H1 (cell line): ENCODE measurements at places on chromosomes 1 and 21. TPM values are rescaled to one million over a fixed set of nuclear protein-coding genes. Genes with fewer than 3 reads are reported as not detected.

Gene SLC45A3
- total RNA-seq = 12.5 and 13.0 TPM in 2 replicates

Gene IPO9
- 122 and 124 TPM in 2 replicates for total RNA-seq

Gene RGS5
- total RNA-seq = 96.3 and 103 TPM in 2 replicates

Gene RPF1
- 41.8 and 42.4 TPM in 2 replicates for total RNA-seq

DNA sequence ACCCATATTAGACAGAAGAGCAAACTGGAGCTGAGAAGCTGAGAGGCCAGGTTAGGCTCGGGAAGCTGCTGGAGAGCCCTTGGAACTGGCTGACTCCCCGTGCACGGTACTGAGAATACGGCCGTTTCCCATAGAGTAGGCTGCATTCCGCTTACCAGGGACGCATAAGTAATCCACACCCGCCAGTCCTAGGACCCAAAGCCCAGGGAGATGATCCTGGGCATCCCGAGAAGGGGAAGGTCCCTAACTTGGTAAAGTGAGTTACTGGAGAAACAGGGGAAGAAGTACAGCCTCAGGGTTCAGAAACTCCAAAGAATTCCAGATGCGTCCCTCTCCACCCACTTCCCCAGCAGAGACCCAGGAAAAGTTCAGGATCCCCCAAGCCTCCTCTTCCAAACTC, 1.3 kb downstream of the LRRC38 start:
- DNase-seq = no peak

- DNase-seq = peak; percentile 13
Measured at GRCh38 chr1:41617336-41617735, 132.9 kb upstream of the EDN2 start.

DNA sequence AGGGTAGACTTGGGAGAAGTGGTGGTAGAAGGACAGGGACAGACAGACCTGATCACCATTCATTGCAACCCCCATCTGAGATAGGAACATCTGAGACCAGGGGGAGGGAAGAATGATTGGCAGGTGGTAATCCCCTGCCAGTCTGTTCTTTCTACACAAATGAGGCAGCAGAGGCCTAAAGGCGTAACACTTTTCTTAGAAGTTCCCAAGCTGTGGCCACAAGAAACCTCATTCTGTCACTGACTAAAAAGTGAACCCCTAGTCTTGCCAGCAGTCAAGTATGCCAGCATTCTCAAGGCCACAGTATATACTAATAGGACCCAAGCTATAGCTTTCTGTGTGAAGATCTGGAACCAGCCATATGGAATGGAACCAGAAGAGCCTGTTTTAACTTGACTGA, 638.0 kb downstream of the KCNT2 start:
- no peak for DNase-seq

DNA sequence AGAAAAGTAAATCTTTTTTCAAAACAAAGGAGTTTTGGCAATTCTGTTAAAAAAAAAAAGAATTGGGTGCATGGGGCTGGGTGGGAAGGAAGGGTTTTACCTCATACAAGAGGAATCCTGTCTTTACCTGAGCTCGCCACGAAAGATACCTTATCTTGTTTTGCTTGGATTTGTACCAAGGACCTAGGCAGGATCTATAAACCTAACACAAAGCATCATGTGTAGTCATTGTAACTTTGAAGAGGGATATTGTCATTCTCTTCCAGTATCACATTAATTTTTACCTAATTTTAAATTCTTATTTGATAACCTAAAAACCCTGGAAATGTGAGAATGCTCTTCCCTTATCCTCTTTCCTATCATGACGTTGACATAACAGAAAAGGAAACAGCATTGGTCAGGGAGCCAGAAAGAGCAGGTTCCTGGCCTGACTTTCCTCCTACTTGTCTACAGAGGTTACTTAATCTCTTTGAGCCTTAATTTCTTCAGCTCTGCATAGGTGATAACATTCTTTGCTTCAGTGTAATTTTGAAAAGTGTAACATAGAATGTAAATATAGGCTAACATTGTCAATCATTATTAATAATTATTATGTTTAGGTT, 4.0 kb upstream of the LAMC1 start:
- no peak for DNase-seq

- DNase-seq = no peak
Measured at GRCh38 chr1:7407980-7408770, 362.9 kb upstream of the VAMP3 start.

DNA sequence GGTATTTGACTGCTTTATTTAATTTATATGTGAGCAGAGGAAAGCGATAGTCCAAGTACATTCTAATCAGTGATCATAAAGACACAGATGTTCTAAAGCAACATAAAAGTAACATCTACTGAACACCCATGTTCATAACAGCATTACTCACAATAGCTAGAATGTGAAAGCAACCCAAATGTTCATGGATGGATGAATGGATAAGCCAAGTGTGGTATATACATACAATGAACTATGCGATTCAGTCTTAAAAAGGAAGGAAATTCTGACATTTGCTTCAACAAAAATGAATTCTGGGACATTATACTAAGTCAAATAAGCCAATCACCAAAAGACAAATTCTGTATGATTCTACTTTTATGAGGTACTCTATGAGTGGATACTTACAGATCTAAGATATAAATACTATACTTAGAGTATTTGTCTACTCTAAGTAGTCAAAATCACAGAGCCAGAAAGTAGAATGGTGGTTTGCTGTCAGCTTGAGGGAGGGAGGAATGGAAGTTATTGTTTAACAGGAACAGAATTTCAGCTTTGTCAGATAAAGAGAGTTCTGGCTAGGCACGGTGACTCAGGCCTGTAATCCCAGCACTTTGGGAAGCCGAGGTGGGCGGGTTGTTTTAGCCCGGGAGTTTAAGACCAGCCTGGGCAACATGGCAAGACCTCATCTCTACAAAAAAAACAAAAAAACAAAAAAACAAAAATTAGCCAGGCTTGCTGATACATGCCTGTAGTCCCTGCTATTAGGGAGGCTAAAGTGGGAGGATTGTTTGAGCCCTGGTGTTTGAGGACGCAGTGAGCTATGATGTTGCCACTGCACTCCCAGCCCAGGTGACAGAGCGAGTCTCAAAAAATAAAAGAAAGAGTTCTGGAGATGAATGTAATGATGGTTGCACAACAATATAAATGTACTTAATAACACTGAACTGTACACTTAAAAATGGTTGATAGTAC, 79.7 kb upstream of the ARHGAP29 start:
- no peak for DNase-seq

- no peak for DNase-seq
Measured at GRCh38 chr1:48765335-48765734, 11.4 kb downstream of the BEND5 start.

DNA sequence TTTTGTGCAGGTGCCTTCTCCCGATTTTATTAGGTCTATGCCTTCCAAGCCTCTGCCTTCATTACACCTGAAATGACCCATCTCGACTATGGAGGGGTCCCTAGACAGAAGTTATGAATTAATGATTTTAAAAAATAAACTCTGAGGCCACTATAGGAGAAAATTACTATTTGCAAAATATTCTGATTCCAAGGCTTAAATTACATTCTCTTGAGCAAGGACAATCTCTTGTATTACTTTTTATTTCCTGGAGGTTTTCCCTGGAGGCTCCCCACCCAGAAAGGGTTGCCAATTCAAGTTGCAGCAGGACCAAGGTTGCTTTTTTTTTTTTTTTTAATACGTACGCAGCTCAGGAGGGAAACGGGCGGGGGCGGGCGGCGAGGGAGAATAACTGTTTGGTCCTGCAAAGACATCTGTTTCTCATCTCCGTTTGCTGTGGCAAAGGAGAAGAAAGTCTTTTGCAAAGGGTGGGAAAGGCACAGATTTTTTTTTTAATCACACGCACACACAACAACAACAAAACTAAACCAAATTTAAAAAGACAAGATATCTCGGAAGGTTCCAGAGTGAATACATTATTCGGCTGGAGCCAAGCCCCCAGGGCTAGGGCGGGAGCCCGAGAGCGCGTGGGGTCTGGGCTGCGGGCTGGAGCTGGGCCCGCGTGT, 618 bp upstream of the SERTAD4 start:
- no peak for DNase-seq

DNA sequence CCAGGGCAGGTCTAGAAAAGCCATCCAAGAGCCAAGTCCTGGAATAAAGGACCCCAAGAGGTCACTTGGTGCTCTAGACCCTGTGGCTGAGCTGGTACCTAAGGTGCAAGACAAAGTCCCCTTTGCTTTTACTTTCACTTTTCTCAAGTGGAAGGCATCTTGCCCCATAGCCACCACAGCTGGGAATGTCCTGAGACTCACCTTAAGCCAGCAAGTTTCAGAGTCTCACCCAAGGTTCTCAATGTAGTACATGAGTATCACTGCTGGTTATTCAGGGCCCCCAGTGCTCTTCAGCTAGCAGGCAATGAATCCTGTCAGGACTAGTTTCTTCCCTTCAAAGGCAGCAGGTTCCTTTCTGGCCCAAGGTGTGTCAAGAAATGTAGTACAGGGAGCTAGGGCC, 67.5 kb downstream of the UROD start:
- no peak for DNase-seq

- no peak for DNase-seq
Measured at GRCh38 chr1:59570524-59570923, 244.2 kb upstream of the HOOK1 start.

DNA sequence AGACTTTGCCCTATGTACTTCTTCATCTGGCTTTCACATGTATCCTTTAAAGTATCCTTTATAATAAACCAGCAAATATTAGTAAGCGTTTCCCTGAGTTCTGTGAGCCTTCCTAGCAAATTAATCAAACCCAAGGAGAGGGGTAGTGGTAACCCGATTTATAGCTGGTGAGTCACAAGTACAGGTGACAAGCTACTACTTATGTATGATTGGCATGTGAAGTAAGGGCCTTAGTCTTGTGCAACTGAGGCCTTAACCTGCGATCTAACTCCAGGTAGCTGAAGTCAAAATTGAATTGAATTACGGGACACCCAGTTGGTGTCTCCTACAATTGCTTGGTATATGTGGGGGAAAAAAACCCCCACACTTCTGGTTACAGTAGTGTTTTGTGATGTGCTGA, 26.0 kb downstream of the SLC16A1 start:
- no peak for DNase-seq

DNA sequence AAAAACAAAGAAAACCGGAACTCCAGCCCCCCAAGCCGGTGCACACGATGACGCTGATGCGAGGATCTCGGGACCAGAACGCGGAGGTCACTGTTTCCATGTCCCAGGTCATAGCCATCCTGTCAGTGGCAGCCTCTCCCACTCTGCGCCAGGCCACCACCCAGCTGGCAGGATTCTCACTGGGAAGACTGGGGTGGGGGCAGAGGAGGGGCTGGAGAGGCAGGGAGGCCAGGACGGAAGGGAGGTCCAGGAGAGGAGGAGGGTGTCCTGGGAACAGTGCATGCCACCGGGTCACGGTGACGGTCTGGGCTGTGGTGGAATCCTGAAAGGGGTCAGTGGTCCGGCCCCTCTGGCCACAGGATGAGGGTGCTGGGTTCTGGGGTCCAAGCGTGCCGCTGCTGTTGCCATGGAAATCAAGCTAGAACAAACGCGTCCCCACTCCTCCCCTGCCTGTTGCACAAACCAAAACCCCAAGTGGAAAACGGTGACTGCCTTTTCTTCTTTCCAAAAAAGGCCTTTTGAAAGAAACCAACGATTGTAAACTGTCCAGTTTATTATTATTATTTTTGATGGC, 26.1 kb downstream of the MRPL37 start:
- no peak for DNase-seq

GRCh38 chr21:32794644-32795079, 23.1 kb upstream of the PAXBP1 start:
- DNase-seq = no peak

- no peak for DNase-seq
Measured at GRCh38 chr21:19026911-19027310, 623.3 kb upstream of the TMPRSS15 start.

GRCh38 chr1:17215545-17215890, 10.6 kb downstream of the PADI1 start:
- DNase-seq = no peak

DNA sequence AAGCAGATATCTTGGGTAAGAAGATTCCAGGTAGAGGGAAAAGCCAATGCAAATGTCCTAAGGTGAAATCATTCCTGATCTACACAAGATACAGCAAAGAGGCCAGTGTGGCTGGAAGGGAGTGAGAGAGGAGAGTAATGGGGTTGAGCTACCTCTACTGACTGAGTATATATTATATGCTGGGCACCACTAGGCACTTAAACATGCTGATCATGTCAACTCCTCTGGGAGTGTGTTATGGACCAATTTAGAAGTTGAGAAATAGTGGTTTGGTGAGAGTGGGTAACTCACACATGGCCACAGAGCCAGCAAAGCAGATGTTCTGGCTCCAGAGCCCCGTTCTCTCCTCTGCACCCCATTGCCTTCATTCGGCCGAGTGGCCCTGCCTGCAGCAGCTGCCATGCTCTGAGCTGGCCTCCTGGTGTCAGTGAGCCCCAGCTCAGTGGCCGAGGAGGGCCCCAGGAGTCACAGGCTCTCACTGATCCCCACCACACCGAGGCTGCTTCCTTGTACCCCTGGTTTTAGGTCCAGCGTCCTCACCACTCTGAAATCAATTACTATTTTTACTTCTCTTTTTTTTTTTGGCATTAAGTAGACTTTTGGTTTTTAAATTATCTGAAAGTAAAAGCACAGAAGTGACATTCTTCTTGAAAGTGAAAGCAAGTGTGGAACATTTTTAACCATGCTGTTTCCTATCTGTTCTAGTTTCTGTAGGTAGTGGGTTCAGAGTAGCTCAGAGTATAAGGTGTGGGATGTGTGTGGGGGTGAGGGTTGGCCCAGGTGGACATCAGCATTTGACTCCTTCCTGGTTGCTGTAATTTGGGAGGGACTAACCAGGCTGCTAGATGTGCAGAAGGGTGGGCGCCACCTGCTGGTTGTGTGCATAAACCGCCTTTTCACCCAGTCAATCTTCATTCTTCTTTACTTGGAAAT, 45.8 kb upstream of the CRNN start:
- no peak for DNase-seq
